WTC11 (cell line): ENCODE measurements at places on chromosomes 16 and 17. TPM values are rescaled to one million over a fixed set of nuclear protein-coding genes. Genes with fewer than 3 reads are reported as not detected.

Gene SULT1A4
- total RNA-seq = 1.1 to 3.1 TPM (median 2.1 TPM) in 3 replicates

Gene ABCA6
- not detected in 3 replicates for total RNA-seq

Gene NACA2
- total RNA-seq = not detected in 3 replicates

Gene SYNGR3
- total RNA-seq = 41.5 to 53.5 TPM (median 51.2 TPM) in 3 replicates

Gene TRPV2
- total RNA-seq = 3.5 to 4.9 TPM (median 4.3 TPM) in 3 replicates

Gene CIBAR2
- not detected in 3 replicates for total RNA-seq

Gene HASPIN
- 30.0 to 30.8 TPM (median 30.4 TPM) in 3 replicates for total RNA-seq

Gene TP53TG3F
- total RNA-seq = not detected in 3 replicates

Gene KRT33B
- total RNA-seq = not detected in 3 replicates

GRCh38 chr16:3859889-3860288 lies 20.6 kb downstream of the CREBBP start:
- no peak for DNase-seq

DNA sequence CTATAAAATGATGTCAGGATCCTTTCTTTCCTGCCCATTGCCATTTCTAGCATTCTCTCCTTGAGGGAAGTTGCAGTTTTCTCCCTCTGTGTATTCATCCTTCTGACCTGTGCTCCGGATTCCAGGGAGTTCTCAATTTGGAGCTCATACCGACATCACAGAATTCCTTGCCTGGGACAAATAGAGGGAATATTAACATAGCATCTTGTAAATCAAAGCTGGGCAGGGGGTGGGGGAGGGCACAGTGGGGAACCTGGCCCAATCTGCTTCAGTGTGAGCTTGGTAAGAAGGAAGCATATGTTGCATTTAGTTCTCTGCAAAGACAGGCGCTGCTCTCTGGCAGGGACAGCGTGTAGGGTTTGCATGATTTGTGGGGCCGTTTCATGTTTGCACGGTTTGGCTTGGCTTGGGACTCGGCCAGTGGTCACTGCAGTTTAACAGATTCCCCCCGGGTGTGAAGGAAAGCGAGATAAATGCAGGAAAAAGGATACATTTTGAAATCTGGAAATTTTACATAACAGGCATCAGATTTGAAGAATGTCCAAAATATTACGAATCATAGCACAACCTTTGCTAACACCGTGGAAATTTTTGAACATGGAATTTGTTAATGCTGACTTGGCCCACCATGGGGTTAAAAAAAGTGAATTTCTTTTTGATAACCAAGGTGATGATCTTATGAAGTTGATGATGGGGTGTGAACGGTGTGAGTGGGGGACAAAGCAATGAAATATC lies 178.0 kb downstream of the WWOX start:
- peak; percentile 31 for DNase-seq

DNA sequence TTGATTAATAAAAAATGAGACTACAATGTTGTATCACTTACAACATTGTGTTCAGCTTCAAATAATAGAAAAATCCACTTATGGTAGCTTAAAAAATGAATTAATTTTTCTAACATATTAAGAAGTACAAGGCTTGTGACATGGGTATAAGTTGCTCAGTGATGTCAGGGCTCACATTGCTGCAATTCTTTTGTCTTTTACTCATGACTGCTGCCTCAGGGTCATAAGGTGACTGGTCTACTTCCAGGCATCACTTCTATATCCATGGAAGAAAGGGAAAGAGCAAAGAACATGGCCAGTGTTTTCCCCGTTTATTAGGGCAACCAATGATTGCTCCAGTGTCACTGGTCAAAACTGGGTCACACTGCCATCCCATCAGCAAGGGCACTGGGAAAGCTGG lies 295.3 kb downstream of the MAP2K4 start:
- DNase-seq = no peak

- no peak for DNase-seq
These were observed 21.3 kb upstream of the USP10 start for GRCh38 chr16:84678541-84678940.

- peak; percentile 81 for DNase-seq
These were observed 24.6 kb downstream of the GPT2 start for GRCh38 chr16:46908540-46909372.

- DNase-seq = no peak
These were observed 20.9 kb downstream of the ENGASE start for GRCh38 chr17:79095345-79096055.

GRCh38 chr17:53118948-53119347 lies 703.8 kb upstream of the KIF2B start:
- no peak for DNase-seq

DNA sequence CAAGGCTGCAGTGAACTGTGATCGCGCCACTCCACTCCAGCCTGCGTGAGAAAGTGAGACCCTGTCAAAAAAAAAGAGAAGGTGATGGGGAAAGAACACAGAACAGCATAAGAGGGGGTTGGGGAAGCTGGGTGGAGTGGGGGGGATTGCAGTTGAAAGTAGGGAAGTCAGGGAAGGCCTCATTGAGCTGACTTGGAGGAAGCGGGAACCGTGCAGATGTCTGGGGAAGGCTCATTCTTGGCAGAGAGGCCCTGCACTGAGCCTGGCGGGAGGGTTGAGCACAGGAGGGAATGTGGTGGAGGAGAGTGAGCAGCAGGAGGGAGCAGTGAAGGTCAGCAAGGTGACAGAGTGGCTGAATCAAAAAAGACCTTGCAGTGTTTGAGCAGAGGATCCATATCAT lies 26.9 kb downstream of the IL4R start:
- no peak for DNase-seq

GRCh38 chr17:31841850-31842194 lies 17.2 kb downstream of the COPRS start:
- DNase-seq = no peak

DNA sequence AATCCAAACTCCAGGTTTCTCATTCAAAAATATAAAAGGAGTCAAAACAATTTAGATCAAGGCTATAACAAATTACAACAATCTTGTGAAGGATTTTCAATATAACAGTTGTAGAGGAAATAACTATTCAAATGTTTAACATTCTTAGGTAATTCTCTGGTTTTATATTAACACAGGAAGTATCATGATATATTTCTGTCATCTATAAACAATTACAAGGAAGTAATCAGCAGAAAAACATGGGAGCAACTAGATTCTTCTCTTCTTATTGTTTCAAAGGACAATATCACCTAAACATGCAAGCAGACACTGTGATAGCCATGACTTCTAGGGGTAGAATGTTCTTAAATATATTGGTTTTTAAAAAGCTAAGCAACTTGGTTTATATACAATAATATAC lies 49.9 kb downstream of the FBXL20 start:
- DNase-seq = no peak

DNA sequence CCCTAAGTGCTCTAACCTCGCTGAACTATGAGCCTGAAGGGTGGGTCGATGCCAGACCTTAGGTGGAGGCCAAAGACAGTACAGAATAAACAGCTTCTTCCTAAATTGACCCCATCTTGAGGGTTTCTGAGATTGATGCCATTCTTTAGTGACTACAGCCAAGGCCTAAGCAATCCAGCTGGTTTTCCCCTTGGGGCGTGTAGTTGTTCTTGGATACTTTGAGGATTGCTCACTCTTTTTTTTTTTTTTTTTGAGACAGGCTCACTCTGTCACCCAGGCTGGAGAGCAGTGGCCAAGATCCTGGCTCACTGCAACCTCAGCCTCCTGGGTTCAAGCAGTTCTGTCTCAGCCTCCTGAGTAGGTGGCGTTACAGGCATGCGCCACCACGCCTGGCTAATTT lies 2.0 kb downstream of the OVCA2 start:
- no peak for DNase-seq

DNA sequence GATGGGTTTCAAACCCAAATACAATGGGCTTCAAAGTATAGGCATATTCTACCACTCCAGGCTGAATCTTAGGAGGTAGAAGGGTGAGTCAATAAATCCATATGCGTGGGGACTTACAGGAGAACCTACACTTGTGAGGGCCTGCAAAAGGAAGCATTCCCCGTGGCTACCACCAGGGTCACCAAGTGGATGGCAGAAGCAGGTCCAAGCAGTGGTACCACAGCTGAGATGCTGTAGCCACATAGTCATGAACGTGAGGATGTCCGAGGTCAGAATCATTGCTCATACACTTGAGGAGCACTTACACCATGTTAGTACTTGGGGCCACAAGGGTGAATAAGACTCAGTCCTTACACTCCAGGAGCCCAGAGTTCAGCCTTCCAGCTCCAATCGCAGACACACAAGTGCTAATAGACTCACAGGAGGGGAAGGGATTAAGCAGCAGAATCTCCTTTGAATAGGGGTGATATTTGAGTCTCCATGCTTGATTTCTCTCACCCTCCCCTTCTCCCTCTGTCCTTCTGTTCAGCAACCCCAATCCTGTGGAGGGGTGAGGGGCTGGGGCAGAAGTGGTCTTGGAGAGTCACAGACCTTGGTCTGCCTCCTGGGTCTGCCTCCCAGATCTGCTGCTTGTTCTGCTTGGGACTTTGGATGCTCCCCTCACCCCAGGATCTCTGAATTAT lies 42.5 kb upstream of the ASIC2 start:
- DNase-seq = peak; percentile 32

DNA sequence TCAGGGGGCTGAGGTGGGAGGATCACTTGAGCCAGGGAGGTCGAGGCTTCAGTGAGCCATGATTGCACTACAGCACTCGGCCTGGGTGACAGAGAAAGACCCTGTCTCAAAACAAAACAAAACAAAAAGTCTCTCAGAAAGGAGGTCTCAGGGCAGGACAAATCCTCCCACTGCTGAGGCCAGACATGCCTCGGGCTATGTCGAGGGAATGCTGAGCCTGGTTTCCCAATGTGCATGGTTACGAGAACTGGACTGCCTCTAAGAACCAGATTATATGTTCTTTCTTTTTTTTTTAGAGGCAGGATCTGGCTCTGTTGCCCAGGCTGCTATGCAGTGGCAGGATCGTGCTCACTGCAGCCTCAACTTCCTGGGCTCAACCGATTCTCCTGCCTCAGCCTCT lies 27.6 kb downstream of the TRAP1 start:
- DNase-seq = no peak

DNA sequence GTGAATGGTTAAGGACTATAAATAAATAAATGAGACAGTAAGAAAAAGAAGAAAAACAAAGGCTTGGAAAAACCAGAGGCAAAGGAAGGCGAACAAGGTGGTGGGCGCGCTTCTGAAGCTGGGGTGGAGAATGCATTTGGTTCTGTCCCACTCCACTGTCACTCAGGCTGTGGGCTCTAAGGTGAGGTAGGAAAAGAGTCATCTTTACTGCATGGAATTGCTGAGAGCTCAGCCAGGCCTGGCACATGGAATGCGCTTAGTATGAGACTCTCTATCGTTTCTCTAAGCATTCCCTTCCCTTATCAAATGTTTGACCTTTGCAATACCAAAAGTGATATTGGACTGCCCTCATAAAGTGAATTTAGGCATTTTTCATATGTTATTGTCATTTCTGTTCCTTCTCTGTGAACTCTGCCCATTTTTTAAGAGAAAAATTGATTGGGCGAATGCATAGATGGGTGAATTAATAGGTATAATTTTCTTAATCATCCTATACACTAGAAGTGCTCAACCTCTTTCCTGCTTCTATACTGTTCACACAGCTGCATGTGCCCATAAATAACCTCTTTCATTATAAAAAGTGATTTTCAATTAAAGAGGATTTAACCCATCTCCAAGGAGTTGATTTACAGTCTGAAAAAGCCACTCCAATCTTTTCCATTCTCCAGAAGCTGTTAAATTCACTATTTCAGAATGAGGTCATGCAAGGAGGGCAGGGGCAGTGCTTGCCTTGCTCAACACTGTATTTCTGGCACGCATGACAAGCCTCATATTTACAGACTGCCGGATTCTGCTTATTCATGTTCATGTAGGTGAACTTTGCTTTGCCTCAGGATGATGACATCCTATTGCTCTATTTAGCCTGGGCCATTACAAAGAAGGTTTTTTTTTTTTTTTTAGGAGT lies 87.7 kb downstream of the MYH10 start:
- DNase-seq = no peak

GRCh38 chr17:54882950-54883349 lies 17.7 kb upstream of the TOM1L1 start:
- no peak for DNase-seq

- DNase-seq = no peak
These were observed 17.5 kb downstream of the NOS2 start for GRCh38 chr17:27782791-27783206.

DNA sequence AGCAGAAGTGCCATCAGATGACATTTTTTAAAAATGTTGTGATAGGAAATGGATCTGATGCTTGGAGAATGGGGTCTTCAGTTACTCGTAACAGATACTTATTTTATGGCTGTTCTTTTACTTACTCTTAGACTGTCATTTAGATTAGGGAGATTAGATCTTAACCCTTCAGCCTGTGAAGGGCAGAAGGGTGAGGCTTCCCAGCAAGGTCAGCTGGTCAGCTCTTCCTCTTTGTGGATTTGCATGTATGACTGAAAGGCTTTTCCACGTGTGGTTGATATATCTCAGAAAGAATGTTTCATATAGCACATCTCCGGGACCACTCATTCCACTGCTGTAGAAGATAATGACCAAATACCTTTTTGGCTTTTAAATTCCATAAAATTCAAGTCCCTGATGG lies 27.4 kb downstream of the GRB7 start:
- no peak for DNase-seq

- DNase-seq = no peak
These were observed 22.3 kb upstream of the PLLP start for GRCh38 chr16:57306676-57307341.

DNA sequence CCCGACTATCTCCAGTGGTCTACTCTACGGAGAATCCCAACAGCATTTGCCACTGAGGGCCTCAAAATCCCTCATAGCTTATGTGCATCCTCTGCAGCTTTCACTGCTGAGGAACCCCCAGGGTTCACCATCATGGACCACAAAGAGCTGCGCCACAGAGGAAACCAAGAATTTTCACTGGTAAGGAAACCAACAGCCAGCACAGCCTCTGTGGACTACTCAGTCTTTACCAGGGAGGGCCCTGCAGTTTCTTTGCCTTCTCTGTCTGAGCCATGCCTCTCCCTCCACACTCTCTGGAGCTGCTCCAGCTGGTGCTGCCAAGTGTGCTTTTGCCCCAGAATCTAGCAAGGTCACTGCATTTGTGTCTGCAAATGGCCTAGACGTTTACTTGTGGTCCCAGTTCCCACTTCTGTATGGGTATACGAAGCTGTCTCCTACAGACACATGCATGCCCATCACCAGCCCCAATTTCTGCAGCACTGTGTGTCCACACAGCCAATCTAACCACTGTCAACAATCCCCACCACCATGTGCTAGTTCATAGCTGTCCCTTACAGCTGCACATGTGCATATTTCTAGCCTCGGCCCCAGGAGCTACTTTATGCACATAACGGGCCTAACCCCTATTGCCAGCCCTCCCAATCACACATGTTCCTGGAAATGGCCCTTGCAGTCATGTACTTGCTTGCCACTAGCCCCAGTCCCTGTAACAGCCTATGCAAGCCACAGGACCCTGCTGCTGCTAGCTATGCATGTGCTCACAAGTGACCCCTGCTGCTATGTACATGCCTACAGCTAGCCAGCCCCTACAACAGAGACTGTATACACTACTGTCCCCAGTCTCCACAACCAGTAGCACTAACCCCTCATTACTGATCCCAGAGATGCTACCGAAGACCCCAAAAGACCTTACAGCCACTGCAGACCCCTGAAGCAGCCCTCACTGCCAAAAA lies 1437.4 kb downstream of the CDH11 start:
- peak; percentile 16 for DNase-seq

- peak; percentile 54 for DNase-seq
These were observed 86.3 kb downstream of the SPECC1 start for GRCh38 chr17:20095336-20096080.

GRCh38 chr17:72117535-72118334 lies 3.1 kb upstream of the SOX9 start:
- peak; percentile 42 for DNase-seq

- DNase-seq = peak; percentile 63
These were observed 142.8 kb downstream of the GRIN2A start for GRCh38 chr16:10039220-10040096.
